Osteocyte (in vitro differentiated cells): ENCODE measurements at places on chromosomes 5 and 9. TPM values are rescaled to one million over a fixed set of nuclear protein-coding genes. Genes with fewer than 3 reads are reported as not detected.

- no peak for DNase-seq
Observed at GRCh38 chr5:8399471-8399870, 530.5 kb downstream of the MTRR start.

DNA sequence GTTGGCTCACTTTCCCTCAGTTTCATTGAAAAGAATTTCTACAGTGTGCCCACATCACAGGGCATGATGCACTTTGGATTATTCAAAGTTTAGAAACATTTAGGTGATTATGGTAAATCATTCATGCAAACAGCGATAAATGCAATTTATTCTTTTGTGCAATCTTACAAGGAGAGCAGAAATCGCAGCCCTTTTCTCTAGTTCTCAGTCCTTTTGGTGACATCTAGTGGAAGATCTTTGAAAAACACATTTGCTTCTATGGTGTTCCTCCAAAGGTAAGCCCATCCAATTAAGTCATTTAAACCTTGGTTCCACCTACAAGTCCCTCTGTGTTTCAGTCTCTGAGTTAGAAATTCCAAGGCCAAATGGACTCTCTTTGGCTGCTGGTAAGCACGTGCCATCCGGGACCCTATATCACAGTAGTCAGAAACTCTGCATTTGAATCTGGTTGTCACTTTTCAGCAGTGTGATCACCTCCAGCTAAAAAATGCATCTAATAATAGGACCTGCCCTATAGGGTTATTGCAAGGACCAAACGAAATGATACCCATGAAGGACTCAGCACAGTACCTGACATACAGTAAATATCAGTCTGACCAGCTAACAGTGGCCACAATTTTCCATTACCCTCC lies 66.4 kb downstream of the MACROH2A1 start:
- DNase-seq: no peak

DNA sequence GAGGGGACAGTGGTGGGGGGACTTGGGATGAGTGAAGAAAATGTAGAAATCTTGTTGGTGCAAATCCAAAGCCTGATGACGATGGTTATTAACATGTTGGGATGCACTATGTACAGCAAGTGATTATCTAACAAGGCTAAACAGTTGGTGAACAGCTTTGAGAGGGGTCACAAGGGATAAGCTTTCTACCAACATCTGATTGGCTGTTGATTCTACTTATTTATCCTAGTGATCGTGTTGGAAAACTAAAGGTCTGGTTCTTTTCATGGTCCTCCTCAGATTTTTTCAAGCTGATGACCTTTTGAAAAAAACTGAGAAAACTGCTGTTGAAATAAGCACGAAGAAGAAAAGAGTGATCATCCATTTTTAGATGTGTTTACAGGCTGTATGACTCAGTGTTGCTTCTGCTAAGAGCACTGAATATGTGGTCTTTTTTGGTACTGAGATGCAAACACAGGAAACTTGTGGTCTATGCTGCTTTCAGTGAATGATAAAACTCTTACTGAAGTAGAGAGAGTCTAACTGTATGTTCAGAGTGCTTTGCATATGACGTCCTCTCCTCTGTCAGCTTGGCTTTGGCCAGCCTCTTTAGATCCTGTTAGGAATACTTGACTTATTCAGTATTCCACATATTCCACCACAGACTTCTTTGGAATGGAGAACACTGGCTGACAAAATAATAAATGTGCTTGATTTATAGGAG lies 174.8 kb downstream of the SLF1 start:
- DNase-seq: no peak

- no peak for DNase-seq
Observed at GRCh38 chr9:34578241-34579103, 11.1 kb downstream of the CNTFR start.

FAM120A gene
- total RNA-seq: 93.1 and 95.9 TPM in 2 replicates

DNA sequence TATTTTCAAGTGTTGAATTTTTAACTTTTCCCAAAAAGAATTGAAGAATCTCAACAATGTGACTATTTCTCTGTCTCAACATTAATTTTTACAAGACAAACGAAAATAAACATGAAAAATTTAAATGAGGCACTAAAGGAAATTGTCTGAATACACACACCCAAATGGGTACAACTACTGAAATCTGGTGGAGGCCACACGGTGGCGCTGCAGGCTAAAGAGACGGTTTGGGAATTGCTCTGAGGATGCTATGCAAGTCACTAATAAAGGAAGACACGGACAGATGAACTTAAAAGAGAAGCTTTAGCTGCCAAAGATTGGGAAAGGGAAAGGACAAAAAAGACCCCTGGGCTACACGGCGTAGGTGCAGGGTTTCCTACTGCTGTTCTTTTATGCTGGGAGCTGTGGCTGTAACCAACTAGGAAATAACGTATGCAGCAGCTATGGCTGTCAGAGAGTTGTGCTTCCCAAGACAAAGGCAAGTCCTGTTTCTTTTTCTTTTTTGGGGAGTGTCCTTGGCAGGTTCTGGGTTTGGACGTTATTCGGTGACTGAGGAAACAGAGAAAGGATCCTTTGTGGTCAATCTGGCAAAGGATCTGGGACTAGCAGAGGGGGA lies at the start of gene PCDHB10:
TSS of gene PCDHB10 (plus strand) at position 244 of the 616 bp plus-strand sequence. CDS start at position 444, 200 bp downstream.
- DNase-seq: peak; percentile 84

DNA sequence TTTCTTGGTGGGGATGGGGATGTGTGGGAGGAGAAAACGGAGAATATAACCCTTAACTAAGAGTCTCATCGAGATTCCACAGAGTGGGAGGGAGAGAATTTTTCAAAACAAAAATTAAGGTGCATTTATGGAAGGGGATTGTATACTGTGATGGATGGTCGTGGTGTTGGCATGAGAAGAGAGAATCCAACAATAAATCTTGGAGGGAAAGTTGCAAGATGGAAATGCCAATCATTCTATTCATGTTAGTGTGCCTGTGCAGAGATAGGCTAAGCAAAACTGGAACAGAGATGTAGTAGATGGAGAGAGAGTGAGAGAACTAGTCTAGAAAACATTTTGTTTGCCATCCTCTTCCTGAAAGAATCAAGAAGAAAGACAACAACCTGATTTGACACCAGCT lies 613.1 kb downstream of the EBF1 start:
- no peak for DNase-seq

GRCh38 chr9:9855177-9856078 lies 757.4 kb downstream of the PTPRD start:
- DNase-seq: no peak

DNA sequence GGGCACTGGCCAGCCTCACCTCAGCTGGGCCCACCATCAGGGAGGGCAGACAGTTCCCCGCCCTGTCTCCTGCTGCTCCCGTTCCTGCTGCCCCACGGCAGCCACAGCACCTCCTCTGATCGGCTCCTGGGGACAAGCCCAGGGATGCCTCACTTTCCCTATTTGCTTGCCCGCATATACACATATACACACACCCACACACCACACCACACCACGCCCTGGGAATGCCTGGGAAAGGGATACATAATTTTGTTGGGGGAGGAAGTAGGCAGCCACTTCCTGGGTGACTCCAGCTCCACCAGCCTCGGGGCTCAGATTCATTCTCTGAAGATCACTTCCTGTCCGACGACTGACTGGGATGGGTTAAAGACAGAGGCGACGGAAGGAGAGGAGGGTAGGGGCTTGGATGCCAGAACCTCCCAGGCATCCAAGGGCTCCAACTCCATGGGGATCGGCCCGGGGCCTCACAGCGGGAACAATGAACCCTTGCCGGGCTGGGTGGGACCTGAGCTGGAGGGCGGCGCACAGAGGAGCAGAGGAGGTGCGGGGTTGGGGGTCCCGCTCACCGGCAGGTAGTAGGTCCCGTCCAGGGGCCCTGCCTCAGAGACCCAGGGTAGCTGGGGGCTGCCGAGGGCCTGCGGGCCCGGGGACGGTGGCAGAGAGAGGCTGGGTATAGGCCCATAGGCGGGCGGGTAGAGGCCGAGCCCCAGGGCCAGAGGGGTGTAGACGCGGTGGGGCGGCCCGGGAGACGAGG lies 2.0 kb upstream of the MZB1 start:
- DNase-seq: no peak

AP3B1 gene
- 55.2 and 57.0 TPM in 2 replicates for total RNA-seq

- DNase-seq: no peak
Observed at GRCh38 chr5:115842952-115843351, 1.2 kb downstream of the AP3S1 start.

GRCh38 chr9:107856633-107857032 lies 367.1 kb upstream of the KLF4 start:
- no peak for DNase-seq

DNA sequence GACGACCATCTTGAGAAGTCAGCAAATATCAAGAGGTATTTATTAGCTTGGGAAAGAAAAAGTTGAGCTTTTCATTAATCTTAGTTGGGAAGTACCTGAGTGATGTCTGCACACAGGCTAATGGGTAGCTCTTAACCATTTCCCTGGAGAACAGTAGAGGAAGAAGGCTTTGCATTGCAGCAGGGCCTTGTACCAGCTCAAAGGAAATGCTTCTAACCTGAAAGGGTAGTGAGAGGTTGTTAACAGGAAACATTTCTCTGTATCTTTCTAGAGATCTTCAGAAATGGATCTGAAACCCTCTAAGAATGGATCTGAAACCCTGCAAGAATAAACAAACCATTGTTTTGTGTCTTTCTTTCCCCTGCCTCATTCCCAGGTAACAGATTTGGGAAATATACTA lies 393.3 kb downstream of the PLK2 start:
- DNase-seq: no peak

GRCh38 chr9:126842220-126842842 lies 18.1 kb upstream of the ZBTB34 start:
- DNase-seq: peak; percentile 76

RNF38 gene
- total RNA-seq: 30.2 and 31.1 TPM in 2 replicates

DNA sequence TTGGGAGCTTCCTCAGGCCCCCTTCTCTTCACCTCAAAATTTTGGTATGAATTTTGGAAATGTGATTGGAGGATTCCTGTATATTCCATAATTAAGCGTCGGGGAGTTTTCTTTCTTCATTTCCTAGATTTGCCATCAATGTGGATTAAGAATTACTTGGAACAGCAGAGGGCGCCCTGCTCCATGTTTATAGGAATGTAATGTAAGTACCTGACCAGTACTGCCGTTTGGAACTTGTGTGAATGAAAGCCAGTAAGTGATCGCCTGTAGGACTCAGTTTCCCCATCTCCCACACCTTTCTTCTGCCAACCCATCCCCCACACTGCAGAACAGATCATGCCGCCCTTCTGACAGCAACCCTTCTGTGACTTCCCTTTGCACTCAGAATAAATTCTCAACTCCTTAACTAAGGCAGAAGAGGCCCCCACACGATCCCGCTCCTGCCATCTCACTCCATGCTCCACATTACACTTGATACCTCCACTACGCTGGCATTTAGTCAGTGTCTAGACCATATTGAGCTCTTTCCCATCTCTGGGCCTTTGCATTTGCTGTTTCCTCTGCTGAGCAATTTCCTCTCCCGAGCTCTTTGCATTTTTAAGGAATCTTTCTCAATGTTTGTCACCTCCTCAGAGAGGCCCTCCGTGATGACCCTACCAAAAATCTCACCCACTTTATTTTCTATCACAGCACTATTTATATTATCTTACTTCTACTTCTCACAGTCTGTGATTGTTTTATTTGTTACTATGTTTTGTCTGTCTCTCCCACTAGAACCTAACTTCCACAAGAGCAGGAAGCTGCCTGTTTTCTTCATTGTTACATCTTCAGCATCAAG lies 79.5 kb upstream of the HTR4 start:
- peak; percentile 87 for DNase-seq

DNA sequence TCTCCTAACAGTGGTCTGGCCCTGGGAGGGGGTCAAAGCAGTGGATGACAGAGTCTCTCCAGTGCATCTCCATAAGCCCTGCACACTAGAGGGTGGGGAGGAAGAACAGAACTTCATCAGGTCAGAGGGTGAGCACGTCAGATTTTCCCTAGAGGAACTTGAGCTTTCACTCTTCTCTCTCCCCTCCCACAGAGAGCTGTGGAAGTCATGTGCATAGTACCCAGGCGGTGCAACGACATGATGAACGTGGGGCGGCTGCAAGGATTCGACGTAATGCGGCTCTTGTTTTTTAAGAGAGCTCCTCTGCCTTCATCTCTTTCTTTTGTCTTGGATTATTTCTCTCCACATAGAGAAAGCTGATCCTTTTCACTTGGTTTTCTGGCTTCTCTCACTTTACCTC lies 100.2 kb upstream of the OTULINL start:
- no peak for DNase-seq

GRCh38 chr5:37926732-37927131 lies 86.9 kb upstream of the GDNF start:
- no peak for DNase-seq

CDH12 gene
- not detected in 2 replicates for total RNA-seq

DNA sequence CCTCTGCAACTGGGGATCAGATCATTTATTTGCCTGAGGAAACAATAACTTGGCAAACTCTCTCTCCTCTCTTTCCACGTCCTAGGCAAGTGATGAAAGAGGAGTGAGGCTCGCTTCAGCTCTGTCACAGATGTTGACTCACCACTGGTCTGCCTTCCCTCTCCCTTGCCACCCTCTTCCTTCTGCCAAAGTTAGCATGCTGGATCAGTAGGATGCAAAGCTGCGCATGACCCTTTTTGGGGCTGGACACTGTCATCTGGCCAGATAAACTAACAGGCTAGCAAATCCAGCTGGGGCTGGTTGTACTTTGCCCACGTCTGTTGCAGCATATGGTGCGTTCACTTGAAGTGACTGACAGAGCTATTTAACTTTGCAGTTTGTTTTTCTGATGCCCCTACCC lies 36.2 kb upstream of the SMARCA2 start:
- DNase-seq: no peak

DNA sequence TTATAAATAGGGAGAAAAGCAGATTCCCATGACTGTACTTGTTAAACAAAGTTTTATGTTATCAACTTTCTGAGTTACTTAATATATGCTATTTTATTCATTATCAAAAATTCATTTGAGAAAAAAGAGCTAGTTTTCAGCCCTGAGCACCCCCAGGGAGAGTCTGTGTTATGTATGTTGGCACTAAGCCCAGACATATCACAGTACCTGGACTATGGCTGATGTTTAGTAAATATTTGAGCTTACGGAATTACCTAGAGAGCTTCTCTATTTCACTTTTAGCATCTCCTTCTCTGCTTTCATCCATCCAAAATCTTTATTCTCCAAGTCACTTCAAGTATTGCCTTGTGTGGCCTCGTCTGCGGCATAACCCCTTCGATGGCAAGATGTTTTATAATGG lies 225.9 kb upstream of the PCSK5 start:
- no peak for DNase-seq

SH3TC2 gene
- 0.83 and 1.1 TPM in 2 replicates for total RNA-seq

- DNase-seq: no peak
Observed at GRCh38 chr9:134930398-134930797, 12.7 kb upstream of the FCN1 start.

- no peak for DNase-seq
Observed at GRCh38 chr5:150509992-150510391, 2.1 kb downstream of the NDST1 start.

PCDHB10 gene
- total RNA-seq: 7.8 and 8.2 TPM in 2 replicates

SAPCD2 gene
- total RNA-seq: 3.1 and 3.4 TPM in 2 replicates

ZBTB34 gene
- 13.9 and 14.0 TPM in 2 replicates for total RNA-seq

DNA sequence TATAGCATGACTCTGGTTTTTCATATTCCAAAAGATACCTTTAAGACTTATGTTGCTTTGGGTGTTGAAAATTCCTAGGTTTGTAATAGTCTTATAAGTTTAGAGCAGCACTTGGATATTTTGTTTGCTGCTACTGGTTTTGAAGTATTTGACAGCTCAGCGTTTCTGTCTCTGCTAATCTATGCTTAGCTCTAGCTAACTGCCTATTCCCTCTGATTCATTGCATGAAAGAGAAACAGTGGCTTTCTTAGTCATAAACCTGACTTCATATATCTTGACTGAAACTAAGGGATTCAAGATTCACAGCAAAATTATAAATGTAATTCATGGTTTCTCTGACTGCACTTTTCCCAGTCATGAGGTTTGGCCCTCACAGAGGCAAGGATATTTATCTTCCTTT lies 35.6 kb upstream of the ANXA1 start:
- no peak for DNase-seq

HSPB3 gene
- total RNA-seq: not detected in 2 replicates

GRCh38 chr5:144088206-144089064 lies 82.0 kb downstream of the YIPF5 start:
- DNase-seq: no peak
